ENCODE measurements at places on chromosomes 5 and 9.
A peak's percentile ranks its signal among the peaks of the same experiment; 100 is the strongest.

DNA sequence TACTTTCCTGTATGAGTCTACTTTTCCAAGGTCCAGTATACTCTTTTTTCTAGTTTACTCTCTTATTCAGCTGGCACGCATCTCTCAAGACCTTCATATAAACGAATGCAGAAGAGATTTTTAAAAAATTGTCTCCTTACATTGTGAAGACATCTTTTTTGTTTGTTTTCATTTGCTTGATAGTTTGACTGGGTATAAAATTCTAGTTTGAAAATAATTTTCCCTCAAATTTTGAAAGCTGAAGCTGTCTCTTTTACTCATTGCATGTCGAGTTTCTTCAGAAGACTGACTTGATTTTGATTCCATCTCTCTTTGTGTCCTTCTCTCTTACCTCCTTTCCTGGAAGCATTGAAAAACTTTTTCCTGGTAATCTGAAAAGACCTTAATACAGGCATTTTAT, 3.1 kb upstream of the PCDHB11 start:
- no peak for DNase-seq

DNA sequence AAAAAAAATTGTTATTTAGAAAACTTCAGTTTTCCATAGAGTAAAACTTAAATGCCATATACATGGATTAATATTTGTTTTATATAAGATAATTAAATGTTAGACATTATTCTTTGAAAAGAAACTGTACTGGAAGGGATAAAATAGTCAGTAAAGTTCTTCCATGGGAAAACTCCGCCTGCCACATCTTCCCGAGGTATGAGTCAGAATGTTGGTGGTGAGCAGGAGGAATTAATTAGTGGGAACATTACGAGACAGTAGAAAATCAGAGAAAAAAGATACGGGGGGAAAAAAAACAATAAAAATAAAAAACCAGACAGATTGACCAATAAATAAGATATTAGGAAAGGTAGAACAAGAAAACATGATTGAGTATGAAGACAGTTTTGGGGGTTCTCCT, 930.3 kb upstream of the C9orf72 start:
- no peak for DNase-seq

- DNase-seq: no peak
Measured at GRCh38 chr5:180006141-180006540, 65.4 kb downstream of the RNF130 start.

DNA sequence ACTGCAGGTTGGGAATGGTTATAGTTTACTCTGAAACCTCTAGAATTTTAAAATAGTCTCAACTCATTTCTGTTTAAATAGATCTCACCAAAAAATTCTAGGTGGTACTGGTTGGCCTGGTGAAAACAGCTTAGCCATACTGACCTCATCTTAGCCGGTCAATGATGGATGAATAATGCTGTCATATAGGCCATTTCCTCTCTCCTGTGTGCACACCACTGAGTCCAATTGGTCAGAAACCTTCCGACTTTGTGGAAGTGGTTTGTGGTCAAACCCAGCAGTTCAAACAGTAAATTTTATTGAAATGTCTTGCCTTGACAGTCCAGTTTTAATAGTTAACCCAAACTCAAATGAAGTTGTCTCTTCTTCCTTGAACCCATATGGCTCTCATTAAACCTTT, 98.6 kb downstream of the GIN1 start:
- no peak for DNase-seq

DNA sequence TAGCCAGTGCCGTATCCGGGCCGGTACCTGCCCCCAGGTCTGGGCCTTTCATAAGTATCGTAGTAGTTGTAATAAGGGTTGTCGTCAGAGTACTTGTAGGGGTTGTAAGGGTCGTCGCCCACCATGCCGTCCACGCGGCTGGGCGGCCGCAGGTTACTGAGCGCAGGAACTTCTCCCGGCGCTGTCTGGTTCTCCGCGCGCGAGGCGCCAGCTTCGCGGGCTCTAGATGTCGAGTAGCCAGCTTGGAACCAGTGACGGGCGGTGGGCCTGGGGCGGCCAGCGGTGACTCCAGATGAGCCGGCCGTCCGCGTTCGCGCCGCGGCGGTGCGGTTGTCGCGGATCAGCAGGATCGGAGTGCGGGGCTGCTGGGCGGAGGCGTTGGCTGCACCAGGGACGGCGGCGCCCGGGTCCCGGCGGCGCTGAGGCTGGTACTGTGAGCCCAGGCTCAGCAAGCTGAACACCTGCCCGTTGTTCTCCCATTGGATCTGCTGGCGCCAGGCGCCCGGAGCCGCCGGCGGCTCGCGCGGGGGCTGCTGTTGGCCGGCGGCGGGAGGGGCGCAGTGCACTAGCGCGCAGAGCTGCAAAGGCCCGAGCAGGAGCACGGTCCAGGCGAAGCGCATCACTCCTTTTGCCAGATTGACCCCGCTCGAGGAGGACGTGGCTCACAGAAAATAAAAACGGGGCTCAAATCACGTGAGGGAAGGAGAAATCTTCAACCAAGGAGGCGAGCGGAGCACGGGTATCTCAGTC, 518 bp downstream of the LOX start:
- DNase-seq: peak; percentile 23

- peak; percentile 27 for DNase-seq
Measured at GRCh38 chr9:117448066-117448465, 33.2 kb upstream of the ASTN2 start.

GRCh38 chr9:96062031-96062430, 186.5 kb downstream of the ERCC6L2 start:
- no peak for DNase-seq

DNA sequence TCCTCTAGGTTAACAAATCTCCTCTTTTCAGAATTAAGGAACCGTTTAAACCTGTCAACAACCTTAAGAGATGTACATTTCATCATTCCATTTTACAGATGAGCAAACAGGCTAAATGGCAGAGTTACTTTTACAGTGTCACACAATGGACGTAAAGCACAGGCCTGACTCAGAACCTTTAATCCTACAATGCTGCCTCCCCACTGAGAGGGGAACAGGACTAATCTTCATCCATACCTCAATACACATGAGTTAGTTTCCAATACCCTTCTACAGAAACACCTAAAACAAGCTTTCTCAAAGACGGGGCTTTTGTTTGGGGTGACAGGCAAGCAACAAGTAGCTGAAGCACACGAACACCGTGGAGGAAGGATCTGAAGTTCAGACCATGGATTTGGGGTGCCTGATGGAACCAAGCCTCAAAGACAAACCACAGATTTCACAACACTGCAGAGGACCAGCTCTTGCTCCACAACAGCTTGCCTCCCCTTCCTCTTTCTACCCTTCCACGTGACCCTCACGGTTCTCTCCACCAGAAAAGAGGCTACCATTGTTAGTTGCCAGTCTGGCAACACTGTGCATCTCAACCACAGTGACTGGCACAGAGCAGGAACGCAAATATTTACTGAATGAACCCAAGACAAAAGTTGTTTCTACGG, 1.8 kb downstream of the RNF130 start:
- no peak for DNase-seq

DNA sequence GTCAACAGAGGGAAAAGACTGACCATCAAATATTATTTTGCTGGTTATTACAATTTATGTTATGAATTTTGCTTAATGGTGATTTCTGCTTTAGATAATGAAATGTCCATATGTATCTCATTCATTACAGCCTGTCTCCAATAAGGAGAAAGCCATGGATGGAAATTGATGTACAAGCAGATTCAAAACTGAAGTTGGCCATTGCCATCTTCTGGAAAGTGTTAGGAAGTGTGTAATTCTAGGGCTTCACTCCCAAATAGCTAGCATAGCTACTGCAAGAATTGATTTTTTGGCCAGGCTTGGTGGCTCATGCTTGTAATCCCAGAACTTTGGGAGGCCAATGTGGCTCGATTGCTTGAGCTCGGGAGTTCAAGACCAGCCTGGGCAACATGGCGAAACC, 45.8 kb downstream of the DYNC2I2 start:
- DNase-seq: no peak

GRCh38 chr5:1280177-1281037, 14.5 kb downstream of the TERT start:
- no peak for DNase-seq

DNA sequence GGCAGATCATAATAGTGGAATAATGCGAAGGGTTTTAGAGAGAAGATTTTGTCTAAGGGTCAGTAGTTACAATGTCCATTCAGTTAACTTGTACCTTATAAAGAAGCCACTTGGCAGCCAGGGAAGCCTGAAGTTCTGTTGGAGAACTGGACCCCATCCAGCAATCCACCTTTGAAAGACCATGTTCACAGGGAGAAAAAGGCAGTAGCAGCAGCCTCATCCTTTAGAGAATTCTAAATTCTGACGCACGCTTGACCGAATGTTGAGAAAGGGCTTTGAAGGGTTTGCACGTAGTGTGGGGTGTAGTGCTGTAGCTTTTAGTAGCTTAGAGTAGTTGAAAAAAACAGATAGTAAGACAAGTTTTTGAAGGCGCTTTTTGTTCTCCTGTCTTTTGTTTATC, 42.8 kb downstream of the MCCC2 start:
- no peak for DNase-seq

DNA sequence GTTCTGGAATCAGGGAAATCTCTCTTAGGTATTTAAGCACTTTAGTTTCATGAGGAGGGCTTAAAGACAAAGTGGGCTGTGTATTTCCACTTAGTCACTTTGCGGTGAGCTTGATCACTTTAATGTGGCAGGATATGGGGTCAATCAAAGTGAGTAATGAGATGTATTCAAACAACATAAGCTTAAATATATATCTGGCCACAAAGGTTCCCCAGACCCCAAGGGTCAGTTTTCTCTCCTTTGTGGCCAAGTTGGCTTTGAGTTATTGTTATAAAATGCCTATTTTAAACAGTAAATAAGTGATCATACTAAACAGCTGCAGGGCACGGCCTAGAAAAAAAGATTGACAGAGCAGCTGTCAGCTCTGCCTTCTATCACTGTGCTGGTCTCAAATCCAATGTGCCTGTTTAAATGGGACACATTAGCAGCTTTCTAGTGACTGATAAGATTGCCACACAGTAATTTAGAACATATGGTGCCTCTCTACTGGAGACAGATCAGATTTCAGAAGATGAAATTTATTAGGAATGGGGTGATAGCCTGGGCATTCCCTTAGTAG, 363.9 kb downstream of the AGTPBP1 start:
- peak; percentile 98 for DNase-seq

- no peak for DNase-seq
Measured at GRCh38 chr9:123336449-123336848, 19.5 kb upstream of the CRB2 start.

- DNase-seq: no peak
Measured at GRCh38 chr9:116209414-116210116, 56.0 kb downstream of the PAPPA start.

DNA sequence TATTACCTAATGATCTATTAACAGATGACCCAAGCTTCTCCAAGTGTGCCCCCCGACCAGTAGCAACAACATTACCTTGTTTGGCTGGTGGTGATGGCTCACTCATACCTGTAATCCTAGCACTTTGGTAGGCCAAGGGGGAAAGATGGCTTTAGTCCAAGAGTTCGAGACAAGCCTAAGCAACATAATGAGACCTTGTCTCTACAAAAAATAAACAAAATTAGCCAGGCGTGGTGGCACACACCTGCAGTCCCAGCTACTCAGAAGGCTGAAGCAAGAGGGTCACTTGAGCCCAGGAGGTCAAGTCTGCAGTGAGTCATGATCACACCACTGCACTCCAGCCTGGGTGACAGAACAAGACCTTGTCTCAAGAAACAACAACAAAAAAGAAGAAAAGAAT, 62.9 kb downstream of the GCNT1 start:
- DNase-seq: no peak

GRCh38 chr5:154444556-154445421, 1.0 kb upstream of the SAP30L start:
- DNase-seq: peak; percentile 45

- no peak for DNase-seq
Measured at GRCh38 chr5:139064613-139065012, 133.6 kb downstream of the SIL1 start.

DNA sequence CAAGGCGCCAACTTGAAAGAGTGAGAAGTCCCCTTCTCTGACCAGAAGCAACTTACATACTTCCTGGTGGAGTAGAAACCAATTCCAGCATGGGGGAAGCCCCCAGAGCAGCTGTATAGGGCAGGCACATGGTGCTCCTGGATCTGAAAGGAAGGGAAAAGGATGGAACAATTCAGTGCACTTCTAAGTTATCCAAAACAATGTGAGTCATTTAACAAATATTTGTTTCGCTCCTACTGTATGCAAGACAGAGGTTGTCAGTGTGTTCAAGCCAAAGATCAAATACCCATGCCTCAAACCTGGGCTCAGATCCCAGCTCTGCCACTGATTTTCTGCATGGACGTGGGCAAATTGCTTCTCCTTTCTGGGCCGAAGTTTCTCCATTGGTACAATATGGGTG, 67.1 kb downstream of the LHX2 start:
- peak; percentile 73 for DNase-seq

DNA sequence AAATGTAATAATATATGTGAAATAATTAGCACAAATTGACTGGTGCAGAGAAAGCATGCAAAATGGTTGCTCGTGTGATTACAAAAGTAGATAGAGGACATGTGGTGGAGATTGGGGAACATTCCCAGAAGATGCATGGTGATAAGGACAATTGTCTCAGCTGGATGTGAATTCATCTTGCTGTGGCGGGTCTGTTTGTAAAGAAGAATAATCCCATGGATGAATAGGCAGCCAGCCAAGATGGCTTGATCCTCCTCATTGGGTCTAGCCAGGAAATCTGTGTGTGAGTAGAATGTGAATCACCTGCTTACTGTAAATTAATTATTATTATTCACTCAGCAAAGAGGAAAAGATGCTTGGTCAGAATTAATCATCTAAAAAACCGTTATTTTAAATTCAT, 12.6 kb upstream of the DPYSL3 start:
- DNase-seq: no peak

GRCh38 chr9:78821126-78821822, 524.3 kb downstream of the PSAT1 start:
- DNase-seq: peak; percentile 53

DNA sequence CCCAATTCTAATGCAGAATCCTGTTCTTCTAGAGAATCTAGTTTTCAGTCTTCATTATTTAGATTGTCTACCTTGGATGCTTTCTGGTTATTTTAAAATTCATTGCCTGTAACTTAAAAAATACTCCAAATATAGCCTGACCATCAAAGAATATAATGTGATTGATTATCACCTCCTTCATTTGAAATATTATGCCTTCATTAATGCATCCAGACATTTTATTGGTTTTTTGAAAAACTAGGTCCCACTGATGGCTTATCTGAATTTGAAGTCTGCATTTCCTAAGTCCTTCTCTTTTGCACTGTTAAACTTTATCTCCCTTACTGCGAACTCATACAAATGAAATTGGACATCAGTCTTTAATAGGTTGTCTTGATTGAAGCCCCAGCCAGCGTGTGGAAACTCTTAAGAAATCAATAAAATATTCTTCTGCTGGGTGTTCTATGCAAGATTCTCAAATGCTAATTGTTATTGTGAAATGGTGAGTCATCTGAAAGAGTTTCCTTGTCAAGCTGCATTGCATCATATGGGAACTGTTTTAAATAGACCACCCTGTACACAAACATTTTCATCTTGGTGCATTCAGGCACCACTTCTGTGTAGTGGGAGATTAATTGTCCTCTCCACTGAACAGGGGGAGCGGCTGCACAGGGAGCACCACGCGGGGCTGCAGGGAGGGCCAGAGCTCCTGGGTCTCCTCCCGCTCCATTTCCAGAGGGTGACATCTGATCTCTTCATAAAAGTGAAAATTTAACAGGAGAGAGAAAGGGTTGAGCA, 92.3 kb upstream of the FANCC start:
- DNase-seq: peak; percentile 64
